Fibroblast of villous mesenchyme (primary cell): ENCODE measurements at places on chromosomes 5 and 9. TPM values are rescaled to one million over a fixed set of nuclear protein-coding genes. Genes with fewer than 3 reads are reported as not detected.

RALGPS1 gene
- 1.6 and 2.6 TPM in 2 replicates for total RNA-seq

TMEM171 gene
- total RNA-seq, result 4.5 and 13.4 TPM in 2 replicates

ACOT12 gene
- not detected in 2 replicates for total RNA-seq

C9orf50 gene
- total RNA-seq, result 0.32 TPM in 1 of 2 replicates, not detected in the other

MUSK gene
- total RNA-seq, result under 0.01 TPM in 1 of 2 replicates, not detected in the other

KLF9 gene
- total RNA-seq, result 34.5 and 37.1 TPM in 2 replicates

ELL2 gene
- total RNA-seq, result 136 and 302 TPM in 2 replicates

SPATA24 gene
- total RNA-seq, result 3.9 and 5.2 TPM in 2 replicates

GABRB2 gene
- total RNA-seq, result under 0.01 TPM in 1 of 2 replicates, not detected in the other

SPAAR gene
- not detected in 2 replicates for total RNA-seq

CARD6 gene
- 8.7 and 11.7 TPM in 2 replicates for total RNA-seq

MCTP1 gene
- 14.7 and 20.9 TPM in 2 replicates for total RNA-seq

DCAF10 gene
- 22.2 and 24.2 TPM in 2 replicates for total RNA-seq

SARDH gene
- total RNA-seq, result 5.5 and 6.0 TPM in 2 replicates

RGS7BP gene
- total RNA-seq, result 0.32 TPM in 1 of 2 replicates, not detected in the other

PCDHA9 gene
- total RNA-seq, result under 0.01 TPM in 2 replicates
